GM12878 (cell line): ENCODE measurements at places on chromosomes 3 and 15. TPM values are rescaled to one million over a fixed set of nuclear protein-coding genes. Genes with fewer than 3 reads are reported as not detected.
A peak's percentile ranks its signal among the peaks of the same experiment; 100 is the strongest.

DNA sequence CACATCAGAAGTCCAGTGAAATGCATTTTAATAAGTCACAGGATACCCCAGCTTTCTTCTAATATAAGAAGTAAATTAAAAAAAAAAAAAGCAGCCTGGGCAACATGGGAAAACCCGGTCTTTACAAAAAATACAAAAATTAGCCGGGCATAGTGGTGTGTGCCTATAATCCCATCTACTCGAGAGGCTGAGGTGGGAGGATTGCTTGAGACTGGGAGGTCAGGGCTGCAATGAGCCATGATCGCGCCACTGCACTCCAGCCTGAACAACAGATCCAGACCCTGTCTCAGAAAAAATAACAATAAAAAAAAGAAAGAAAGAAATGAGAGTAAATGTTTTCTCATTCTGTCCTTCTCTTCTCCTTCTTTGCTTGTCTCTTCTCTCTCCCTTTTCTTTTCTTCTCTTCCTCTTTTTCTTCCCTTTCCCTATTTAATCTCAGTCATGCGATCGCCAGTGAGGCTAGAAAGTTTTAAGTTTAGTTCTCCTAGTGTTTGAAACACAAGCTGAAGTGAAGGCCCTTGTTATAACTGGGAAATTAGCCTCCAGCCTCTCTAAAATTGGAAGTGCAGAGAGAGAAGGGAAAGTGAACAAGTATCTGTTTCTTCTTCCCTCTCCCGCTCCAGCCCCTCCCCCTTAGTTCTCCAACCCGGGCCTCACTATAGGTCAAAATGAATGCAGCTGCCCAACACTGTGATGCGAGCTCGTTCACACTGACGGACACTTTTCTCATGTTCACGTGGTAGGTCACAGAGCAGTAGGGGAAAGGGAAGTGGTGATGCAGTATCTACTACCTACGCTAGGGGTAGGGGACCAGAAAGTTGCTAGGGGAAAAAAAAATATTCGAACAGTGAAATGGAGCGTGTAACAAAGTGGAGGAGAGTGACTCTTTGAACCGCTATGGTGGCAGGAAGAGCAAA lies 23.5 kb upstream of the TSC22D2 start:
- peak overlapping the region; percentile 99 for H3K27ac ChIP-seq
- H3K36me3 ChIP-seq = no peaks in the 10 kb centered on the region
- peak overlapping the region; percentile 58 for H3K4me3 ChIP-seq
- peaks cover 23% of the 10 kb centered on the region for H3K4me1 ChIP-seq
- peak; percentile 97 for DNase-seq

- H3K4me3 ChIP-seq = no peak overlapping the region
- no peaks in the 10 kb centered on the region for H3K36me3 ChIP-seq
- H3K27ac ChIP-seq = no peak overlapping the region
- no peaks in the 10 kb centered on the region for H3K4me1 ChIP-seq
These were observed 42.5 kb downstream of the TPRA1 start for GRCh38 chr3:127547761-127548605.

DNA sequence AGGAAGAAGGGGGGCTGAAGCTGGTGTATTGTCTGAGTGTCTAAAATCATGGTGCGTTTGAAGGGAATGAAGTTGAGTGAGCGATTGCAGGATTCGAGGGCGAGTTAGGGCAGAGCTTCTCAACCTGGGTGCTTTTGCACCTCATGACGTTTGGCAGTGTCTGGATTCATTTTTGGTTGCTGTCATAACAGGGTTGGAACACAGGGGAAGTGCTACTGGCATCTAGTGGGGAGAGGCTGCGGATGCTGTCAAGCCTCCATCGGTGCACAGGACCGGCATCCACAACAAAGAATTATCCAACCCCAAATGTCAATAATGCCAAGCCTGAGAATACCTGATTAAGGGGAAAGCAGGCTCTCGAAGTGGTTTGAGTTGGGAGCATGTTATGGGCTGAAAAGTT lies 120.0 kb downstream of the SLCO3A1 start:
- DNase-seq = no peak
- H3K4me1 ChIP-seq = no peaks in the 10 kb centered on the region
- no peak overlapping the region for H3K27ac ChIP-seq
- H3K27me3 ChIP-seq = no peaks in the 10 kb centered on the region

- peaks cover 19% of the 10 kb centered on the region for H3K36me3 ChIP-seq
- H3K27me3 ChIP-seq = no peaks in the 10 kb centered on the region
- no peak overlapping the region for H3K27ac ChIP-seq
- no peak for DNase-seq
These were observed 16.3 kb downstream of the BMF start for GRCh38 chr15:40092256-40092978.

DNA sequence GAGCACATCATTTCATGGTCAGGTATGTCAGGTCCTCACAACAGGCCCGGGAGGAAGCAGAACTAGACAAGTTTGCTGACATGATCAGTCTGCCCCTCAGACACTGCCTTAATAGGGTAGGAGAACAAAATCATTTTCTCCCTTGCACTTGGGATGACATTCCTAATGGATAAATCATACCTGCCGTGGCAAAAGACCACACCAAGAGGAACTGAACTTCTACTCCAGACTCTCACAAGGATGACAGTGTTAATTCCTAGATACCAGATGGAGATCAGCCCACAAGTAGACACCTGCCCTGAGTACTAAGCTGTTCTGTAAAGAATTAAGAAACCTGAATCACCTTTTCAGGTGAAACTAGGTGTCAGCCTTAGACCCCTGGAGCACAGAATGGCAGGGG lies 19.5 kb downstream of the SIAH2 start:
- peaks cover 8% of the 10 kb centered on the region for H3K36me3 ChIP-seq
- H3K27ac ChIP-seq = no peak overlapping the region
- H3K4me3 ChIP-seq = no peak overlapping the region
- no peak for DNase-seq

GRCh38 chr15:65042776-65043327 lies 2.3 kb upstream of the SLC51B start:
- no peaks in the 10 kb centered on the region for H3K27me3 ChIP-seq
- no peak for DNase-seq
- no peaks in the 10 kb centered on the region for H3K4me1 ChIP-seq
- no peak overlapping the region for H3K4me3 ChIP-seq
- no peak overlapping the region for H3K27ac ChIP-seq

- H3K4me1 ChIP-seq = no peaks in the 10 kb centered on the region
- no peak for DNase-seq
- no peaks in the 10 kb centered on the region for H3K27me3 ChIP-seq
- no peak overlapping the region for H3K4me3 ChIP-seq
- H3K36me3 ChIP-seq = peaks cover 10% of the 10 kb centered on the region; the same call in 1 of the 2 replicates
These were observed 72.8 kb downstream of the POLQ start for GRCh38 chr3:121473001-121473400.

- no peak for DNase-seq
- no peaks in the 10 kb centered on the region for H3K27me3 ChIP-seq
- no peaks in the 10 kb centered on the region for H3K36me3 ChIP-seq
- H3K4me1 ChIP-seq = no peaks in the 10 kb centered on the region
- no peak overlapping the region for H3K27ac ChIP-seq
These were observed 685.6 kb downstream of the AGBL1 start for GRCh38 chr15:86765281-86765680.

GRCh38 chr3:37324131-37324530 lies 149.7 kb upstream of the LRRFIP2 start:
- no peaks in the 10 kb centered on the region for H3K27me3 ChIP-seq
- no peak overlapping the region for H3K4me3 ChIP-seq

- DNase-seq = no peak
- no peak overlapping the region for H3K4me3 ChIP-seq
- no peaks in the 10 kb centered on the region for H3K36me3 ChIP-seq
These were observed 306.3 kb downstream of the ZPLD1 start for GRCh38 chr3:102741105-102741504.

- H3K27me3 ChIP-seq = no peaks in the 10 kb centered on the region
- DNase-seq = no peak
- no peak overlapping the region for H3K4me3 ChIP-seq
- no peak overlapping the region for H3K27ac ChIP-seq
- no peaks in the 10 kb centered on the region for H3K36me3 ChIP-seq
These were observed 58.1 kb upstream of the USP3 start for GRCh38 chr15:63446255-63446654.

DNA sequence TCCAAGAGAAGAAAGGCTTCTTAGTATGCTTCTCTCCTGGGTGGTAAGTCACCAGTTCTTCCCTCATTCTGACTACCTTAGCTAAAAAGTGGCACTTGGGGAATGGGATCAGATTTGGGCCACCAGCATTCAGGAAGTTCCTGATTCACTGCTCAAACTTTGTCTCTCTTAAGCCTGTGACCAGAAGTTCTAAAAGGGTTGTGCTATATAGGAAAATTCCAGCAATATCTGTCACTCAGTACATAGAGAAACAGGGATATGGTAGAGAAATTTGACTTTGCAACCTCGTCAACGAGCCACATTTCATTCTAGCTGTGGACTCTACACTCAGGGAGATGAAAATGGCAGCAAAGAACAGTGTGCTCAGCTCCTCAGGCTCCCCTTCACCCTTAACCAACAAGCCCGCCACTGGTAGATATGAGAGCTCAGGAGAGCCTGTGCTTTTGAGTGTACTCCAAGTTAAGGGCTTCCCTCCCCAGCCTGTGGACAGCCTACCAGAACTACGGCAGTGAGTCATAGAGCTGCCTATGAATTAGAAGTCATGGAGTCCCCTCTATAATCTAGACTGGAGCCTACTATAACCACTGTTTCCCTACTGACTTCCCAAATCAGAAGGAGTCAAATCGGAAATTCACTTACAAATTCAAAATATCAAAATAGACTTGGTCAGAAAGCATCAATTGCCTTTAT lies 52.6 kb upstream of the MYO5C start:
- peaks cover 13% of the 10 kb centered on the region for H3K36me3 ChIP-seq
- DNase-seq = no peak
- H3K4me3 ChIP-seq = no peak overlapping the region
- no peaks in the 10 kb centered on the region for H3K27me3 ChIP-seq
- H3K27ac ChIP-seq = no peak overlapping the region
- H3K4me1 ChIP-seq = no peaks in the 10 kb centered on the region

DNA sequence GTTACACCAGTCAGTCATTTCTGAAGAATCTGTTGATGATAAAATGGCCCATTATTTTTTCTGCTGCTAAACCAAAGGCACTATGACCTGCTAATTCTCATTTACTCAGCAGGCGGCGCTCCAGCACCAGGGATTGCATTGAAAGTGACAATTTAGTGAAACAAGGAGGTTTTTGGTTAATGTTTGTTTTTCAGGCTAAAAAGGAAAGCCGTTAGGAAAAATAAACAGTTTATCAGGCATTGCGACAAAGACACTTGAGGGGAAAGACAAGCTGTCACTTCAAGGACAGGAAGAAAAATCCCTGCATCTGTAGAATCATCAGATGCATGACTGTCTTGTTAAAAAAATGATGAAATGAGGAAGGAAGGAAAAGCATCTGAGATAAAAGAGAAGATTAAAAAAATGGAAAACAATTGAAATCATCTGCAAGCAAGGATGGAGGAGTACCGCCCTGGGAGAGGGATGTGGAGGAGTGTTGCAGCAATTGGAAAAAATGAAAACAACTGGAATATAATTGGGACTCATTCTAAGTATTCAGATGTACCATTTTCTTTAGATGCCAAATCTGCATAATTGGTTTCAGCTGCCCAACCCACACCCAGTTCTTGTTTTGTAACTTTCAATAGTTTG lies 54.0 kb downstream of the NR1D2 start:
- H3K27me3 ChIP-seq = no peaks in the 10 kb centered on the region; the same call in 1 of the 2 replicates
- no peaks in the 10 kb centered on the region for H3K36me3 ChIP-seq
- DNase-seq = no peak
- H3K27ac ChIP-seq = no peak overlapping the region
- H3K4me1 ChIP-seq = no peaks in the 10 kb centered on the region

DNA sequence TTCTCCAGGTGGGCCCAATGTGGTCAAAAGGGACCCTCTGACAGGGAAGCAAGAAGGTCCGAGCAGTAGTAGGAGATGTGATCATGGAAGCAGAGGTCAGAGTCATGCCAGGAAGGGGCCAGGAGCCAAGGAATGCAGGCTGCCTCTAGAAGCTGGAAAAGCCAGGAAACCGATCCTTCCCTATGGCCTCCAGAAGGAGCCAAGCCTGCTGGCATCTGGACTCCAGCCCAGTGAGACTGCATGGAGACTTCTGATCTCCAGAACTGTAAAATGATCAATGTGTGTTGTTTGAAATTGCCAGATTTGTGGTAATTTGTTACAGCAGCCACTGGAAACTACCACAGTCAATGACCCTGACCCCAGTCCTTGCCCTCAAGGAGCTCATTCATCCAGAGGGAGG lies 56.8 kb upstream of the SPATA12 start:
- H3K36me3 ChIP-seq = no peaks in the 10 kb centered on the region
- H3K4me1 ChIP-seq = no peaks in the 10 kb centered on the region; the same call in 1 of the 2 replicates
- H3K27ac ChIP-seq = no peak overlapping the region
- no peak overlapping the region for H3K4me3 ChIP-seq
- DNase-seq = no peak

- H3K27ac ChIP-seq = no peak overlapping the region
- no peaks in the 10 kb centered on the region for H3K36me3 ChIP-seq
- H3K27me3 ChIP-seq = peaks cover 8% of the 10 kb centered on the region
These were observed 56.4 kb upstream of the GOLGA8A start for GRCh38 chr15:34494084-34494399.

GRCh38 chr15:94099574-94099960 lies 131.8 kb upstream of the MCTP2 start:
- no peaks in the 10 kb centered on the region for H3K4me1 ChIP-seq
- no peak for DNase-seq
- H3K4me3 ChIP-seq = no peak overlapping the region
- no peak overlapping the region for H3K27ac ChIP-seq
- no peaks in the 10 kb centered on the region for H3K27me3 ChIP-seq

DNA sequence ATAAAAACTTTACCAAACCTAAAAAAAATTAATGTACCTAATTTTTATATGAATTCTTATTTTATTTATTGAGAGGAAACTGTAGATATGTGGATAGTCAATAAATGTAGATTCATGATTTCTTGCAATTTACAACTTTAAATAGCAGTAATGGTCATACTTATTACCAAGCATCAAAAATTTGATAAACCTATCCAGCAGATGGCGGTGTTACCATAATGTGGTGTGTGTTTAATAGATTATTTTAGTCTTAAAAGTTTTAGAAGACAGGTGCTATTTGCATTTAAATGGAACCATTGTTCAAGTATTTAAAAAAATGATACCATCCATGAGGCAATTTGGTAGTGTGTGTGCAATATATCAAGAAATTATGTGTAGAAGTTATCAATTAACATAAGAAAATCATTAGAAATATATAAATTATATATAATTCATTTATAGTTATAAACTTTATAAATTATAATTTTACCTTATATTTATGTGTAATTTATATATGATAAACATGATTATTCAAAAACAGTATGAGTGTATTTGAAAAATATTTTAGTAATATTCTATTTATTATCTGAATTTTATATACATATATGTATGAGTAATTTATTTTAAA lies 176.0 kb upstream of the BCHE start:
- H3K4me1 ChIP-seq = no peaks in the 10 kb centered on the region
- H3K36me3 ChIP-seq = no peaks in the 10 kb centered on the region
- no peaks in the 10 kb centered on the region for H3K27me3 ChIP-seq
- H3K4me3 ChIP-seq = no peak overlapping the region
- DNase-seq = no peak

The FAM43A gene
- total RNA-seq = 4.2 and 5.0 TPM in 2 replicates

The NR2E3 gene
- total RNA-seq = not detected in 2 replicates

The LYZL4 gene
- not detected in 2 replicates for total RNA-seq

The SCAMP5 gene
- total RNA-seq = 24.8 and 25.5 TPM in 2 replicates

The UBA7 gene
- 108 and 116 TPM in 2 replicates for total RNA-seq

The GOLGA8Q gene
- total RNA-seq = not detected in 2 replicates

The NR1I2 gene
- total RNA-seq = 0.90 and 0.96 TPM in 2 replicates

The GOLGA6D gene
- not detected in 2 replicates for total RNA-seq

The XCR1 gene
- 0.13 and 0.26 TPM in 2 replicates for total RNA-seq

The SLC28A2 gene
- not detected in 2 replicates for total RNA-seq

The GOLGA6L25 gene
- total RNA-seq = not detected in 2 replicates

The SEC61A1 gene
- total RNA-seq = 167 and 189 TPM in 2 replicates
